ENCODE measurements at places on chromosomes 1 and 21.

DNA sequence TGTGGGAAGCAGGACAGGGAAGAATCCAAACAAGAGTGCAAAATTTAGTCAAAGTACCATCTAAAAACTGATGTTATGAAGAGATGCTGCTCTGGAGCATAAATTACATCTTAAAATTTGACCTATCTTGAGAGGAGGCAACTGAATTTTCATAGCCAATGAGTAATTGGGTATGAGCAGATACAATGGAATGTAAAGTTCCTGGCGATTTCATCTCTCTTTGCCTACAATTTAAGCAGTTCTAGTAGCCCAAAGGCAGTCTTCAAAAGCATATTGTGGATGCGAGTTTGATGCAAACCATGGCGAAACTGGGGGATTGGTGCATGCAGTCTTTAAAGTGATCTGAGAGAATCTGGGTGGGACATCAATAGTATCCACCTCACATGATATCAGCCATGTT, 1265.9 kb downstream of the BRINP3 start:
- DNase-seq: no peak

DNA sequence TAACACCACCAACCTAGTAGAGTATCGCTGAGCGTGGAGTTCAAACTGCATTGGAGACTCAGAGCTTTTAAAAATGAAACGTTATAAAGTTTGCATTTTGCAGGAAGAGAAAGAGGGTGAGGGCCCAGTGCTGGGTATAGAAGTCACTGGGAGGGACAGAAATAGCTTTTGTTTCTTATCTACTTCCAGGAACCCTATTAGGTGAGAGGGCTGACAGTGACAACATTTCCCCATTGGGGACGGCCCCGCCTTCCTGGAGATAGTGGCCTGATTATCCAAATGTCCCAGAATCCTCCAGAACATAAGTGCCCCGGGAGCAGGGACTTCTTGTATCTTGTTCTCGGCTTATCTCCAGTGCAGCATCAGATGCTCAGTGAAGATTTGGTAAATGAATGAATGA, 574.9 kb downstream of the PTPRU start:
- DNase-seq: no peak

- DNase-seq: no peak
Observed at GRCh38 chr1:169829671-169830070, 35.0 kb upstream of the METTL18 start.

DNA sequence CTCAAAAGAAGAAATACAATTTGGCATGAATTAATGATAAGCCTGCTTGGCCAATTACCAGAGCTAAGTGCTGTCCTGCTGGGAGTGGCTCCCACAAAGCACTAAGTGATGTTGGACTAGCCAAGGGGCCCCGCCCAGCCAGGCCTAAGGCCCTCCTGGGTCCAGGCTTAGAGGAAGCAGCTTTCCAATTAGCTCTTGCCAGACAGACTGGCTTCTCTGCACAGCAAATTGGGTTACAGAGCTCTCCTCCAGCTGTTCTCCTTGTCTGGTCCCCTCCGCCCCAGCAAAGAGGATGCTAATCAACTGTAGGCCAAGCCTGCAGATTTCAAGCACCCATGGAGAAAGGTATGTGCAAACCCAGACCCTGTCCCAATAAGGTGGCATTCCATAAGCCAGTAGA, 151.9 kb downstream of the DMRTA2 start:
- DNase-seq: no peak

- DNase-seq: no peak
Observed at GRCh38 chr1:239538239-239538988, 152.0 kb downstream of the CHRM3 start.

DNA sequence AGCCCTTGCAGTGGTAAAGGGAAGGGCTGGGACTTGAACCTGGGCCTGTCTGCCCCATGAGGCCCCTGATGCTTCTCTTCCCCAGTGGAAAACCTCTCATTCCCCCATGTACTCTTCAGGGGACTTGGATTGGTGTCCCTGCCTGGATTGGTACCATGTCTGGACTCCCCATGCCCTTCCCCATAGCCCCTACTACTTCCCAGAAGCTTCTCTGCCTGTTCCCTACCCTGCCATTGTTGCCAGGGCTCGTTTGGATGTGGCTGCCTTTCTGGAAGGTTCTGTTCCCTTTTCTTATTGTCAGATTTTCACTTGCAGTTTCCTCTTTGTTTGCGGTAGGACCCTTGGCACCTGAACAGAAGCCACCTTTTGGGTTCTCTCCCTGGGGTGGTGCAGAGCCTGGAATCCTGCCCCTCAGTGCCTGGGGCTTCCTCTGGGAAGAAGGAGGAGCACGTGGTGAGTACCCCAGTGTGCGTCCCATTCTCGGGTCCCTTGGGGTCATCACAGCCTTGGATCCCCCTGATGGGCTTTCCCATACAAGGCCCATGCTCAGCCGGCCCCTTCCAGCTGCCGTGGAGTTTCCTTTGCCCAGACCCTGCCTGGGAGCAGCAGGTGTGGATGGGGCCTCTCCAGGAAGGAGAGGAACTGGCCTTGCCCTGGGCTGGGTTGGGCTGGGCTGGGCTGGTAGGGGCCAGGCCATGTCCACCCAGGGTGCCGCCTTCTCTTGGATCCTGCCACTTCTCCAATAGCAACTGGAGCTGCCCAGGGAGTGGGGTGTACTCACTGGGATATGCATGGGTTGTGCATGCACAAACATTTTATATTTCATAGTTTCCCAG, 281.1 kb downstream of the PTPRU start:
- no peak for DNase-seq

Measured in renal cortex interstitium (tissue), 15 donors.